GM23248 (cell line): ENCODE measurements at places on chromosomes 5 and 9.

DNA sequence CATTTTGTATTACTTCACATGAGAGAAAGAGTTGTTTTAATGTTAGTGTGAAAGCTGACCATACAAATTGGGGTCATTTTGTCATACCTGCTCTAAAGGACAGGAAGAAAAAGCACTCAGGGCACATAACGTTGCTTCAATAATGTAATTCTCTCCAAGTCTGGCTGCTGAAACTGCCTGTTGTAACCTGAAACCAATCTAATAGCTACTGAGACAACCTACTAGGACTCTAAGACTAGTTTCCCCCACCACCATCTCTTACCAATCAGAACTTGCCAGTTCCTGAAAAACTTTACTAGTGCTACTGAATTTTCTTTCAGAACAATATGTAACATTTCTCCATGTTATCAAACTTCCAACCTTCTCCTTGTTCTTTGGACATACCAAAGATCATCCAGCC lies 374.7 kb downstream of the PTPRD start:
- no peak overlapping the region for H3K27ac ChIP-seq
- no peaks in the 10 kb centered on the region for H3K27me3 ChIP-seq
- no peak for DNase-seq

DNA sequence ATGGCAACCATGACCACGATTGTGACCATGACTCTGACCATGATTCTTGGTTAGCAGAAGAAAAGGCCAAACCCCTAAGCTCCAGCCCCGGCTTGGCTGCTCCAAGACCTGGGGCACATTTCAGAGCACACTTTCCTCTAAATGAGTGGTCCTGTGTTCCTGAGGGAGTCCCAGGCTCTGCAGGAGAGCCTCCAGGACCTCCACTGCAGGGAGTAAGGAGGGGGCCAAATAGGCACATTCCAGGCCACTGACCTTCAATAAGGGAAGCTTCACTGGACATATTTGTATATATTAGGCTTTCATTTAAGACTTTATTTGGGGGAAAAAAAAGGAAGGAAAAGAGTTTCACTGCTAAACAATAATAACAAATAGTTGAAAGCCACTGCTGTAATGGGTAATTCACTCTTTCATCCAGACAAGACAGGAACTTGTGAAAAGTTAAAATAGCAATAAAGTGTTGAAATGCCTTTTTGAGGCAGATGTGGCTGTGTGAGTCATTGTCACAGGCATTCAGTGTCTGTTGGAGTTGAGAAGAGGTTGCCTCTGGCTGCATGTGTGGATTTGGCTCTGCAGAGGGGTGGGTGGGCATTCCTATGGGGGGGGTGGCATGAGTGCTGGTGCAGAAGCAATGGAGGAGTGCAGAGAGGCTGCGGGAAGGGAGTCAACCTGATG lies 63.9 kb upstream of the TGFBR1 start:
- H3K36me3 ChIP-seq: no peaks in the 10 kb centered on the region
- no peaks in the 10 kb centered on the region for H3K27me3 ChIP-seq
- H3K4me3 ChIP-seq: no peak overlapping the region
- peaks cover 44% of the 10 kb centered on the region for H3K4me1 ChIP-seq

DNA sequence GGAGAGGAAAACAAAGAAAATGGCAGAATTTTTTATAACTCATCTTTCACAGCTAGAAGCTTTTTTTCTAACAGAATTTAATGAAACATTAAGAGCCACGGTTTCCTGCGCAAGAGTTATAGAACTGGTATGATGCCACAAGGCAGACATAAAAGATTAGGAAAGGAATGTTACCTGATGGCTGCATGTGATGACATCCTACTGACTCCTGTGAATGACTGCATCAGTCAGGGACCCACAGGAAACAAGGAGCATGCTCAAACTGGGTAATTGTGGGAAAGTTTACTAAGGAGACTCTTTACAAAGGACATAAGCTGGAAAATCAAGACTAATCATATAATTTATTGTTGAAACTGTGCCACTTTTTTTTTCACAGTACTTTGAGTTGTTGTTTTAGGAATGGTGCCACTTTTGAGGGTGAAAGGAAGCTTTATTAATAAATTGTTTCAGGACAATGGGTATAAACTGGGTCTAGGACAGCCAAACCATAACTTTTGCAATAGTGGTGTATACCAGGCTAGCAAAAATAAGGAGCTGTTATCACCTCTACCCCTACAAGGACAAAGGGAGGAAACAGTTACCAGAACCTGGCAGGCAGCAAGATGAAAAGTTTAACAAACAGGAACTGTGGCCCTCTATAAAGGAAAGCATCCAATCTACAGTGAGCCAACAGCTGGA lies 5.1 kb upstream of the TSLP start:
- peaks cover 9% of the 10 kb centered on the region for H3K4me1 ChIP-seq
- no peak overlapping the region for H3K4me3 ChIP-seq
- peaks cover 30% of the 10 kb centered on the region for H3K27me3 ChIP-seq
- no peak for DNase-seq

GRCh38 chr9:116304761-116305160 lies 151.2 kb downstream of the PAPPA start:
- no peaks in the 10 kb centered on the region for H3K27me3 ChIP-seq
- no peak overlapping the region for H3K4me3 ChIP-seq
- H3K4me1 ChIP-seq: no peaks in the 10 kb centered on the region
- no peak overlapping the region for H3K27ac ChIP-seq

GRCh38 chr9:74570879-74571512 lies 73.9 kb downstream of the RORB start:
- H3K27me3 ChIP-seq: no peaks in the 10 kb centered on the region
- H3K4me1 ChIP-seq: no peaks in the 10 kb centered on the region
- peak; percentile 50 for DNase-seq
- no peak overlapping the region for H3K27ac ChIP-seq
- H3K36me3 ChIP-seq: no peaks in the 10 kb centered on the region

DNA sequence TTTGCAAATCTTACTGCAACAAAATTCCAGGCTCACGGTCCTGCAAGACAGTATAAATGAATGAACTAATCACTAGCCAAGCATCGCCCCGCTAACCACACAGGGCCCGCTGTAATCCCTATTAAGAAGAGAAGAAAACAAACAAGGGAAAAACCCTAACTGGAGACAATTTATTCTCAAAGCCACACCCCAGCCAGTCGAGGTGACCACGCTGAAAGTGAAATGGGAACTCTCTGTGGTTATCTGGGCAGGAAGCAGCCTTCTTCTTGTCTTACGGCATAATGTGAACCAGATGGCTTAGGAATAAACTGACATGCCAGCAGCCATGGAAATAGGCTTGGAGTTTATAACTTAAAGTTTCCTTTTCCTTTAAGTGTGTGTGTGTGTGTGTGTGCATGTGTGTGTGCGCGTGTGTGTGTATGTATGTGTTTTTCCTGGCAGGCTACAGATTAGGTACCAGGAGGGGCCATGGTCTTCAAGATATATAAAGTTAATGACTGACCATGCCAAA lies 120.2 kb downstream of the SEMA6A start:
- H3K4me3 ChIP-seq: peak overlapping the region; percentile 60
- peaks cover 18% of the 10 kb centered on the region for H3K4me1 ChIP-seq
- no peaks in the 10 kb centered on the region for H3K36me3 ChIP-seq
- peaks cover 8% of the 10 kb centered on the region for H3K27me3 ChIP-seq
- H3K27ac ChIP-seq: 0 out of 2 replicates have a peak overlapping the region, but pooled peaks have one; percentile 8

GRCh38 chr5:36135988-36136387 lies 15.7 kb downstream of the LMBRD2 start:
- H3K4me3 ChIP-seq: no peak overlapping the region
- DNase-seq: peak; percentile 23
- H3K36me3 ChIP-seq: peaks cover 9% of the 10 kb centered on the region; the same call in 1 of the 2 replicates
- H3K27me3 ChIP-seq: no peaks in the 10 kb centered on the region

DNA sequence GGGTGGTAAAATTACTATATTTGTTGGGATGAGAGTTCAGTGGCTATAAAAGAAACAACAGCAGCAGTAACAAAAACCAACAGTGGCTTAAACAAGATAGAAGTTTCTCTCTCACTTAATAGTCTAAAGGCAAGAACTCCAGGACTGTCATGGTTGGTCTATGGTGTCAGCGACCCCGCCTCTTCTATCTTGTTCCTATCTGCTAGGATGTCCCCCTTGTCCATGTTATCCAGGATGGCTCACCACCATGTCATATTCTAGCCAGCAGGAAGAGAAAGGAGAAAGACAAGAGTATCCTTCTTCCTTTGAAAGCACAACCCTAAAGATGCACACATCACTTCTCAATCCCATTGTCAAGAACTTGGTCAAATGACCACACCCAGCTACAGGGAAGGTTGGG lies 11.3 kb upstream of the OTP start:
- H3K4me3 ChIP-seq: no peak overlapping the region
- DNase-seq: no peak
- H3K4me1 ChIP-seq: no peaks in the 10 kb centered on the region
- no peaks in the 10 kb centered on the region for H3K36me3 ChIP-seq
- H3K27ac ChIP-seq: no peak overlapping the region
